ENCODE measurements at places on chromosomes 2 and 18. TPM values are rescaled to one million over a fixed set of nuclear protein-coding genes. Genes with fewer than 3 reads are reported as not detected.

Gene CENPA
- 0.81 TPM for total RNA-seq

Gene CAPN14
- 1.9 TPM for total RNA-seq

DNA sequence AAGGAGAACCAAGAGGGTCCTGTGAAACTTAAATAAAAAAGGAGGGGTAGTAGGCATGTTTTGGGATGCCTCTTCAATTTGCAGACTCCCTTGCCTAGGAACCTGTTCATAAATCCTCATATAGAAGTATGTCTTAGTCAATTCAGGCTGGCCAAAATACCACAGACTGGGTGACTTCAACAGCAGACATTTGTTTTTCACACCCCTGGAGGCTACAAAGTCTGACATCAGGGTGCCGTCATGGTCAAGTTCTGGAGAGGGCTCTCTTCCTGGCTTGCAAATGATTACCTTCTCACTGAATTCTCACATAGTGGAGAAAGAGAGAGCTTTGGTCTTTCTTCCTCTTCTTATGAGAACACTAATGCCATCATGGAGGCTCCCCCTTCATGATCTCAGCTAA, 4.1 kb upstream of the TCF4 start:
- no peak for DNase-seq

GRCh38 chr2:234487356-234487755, 9.5 kb downstream of the ARL4C start:
- no peak for DNase-seq

DNA sequence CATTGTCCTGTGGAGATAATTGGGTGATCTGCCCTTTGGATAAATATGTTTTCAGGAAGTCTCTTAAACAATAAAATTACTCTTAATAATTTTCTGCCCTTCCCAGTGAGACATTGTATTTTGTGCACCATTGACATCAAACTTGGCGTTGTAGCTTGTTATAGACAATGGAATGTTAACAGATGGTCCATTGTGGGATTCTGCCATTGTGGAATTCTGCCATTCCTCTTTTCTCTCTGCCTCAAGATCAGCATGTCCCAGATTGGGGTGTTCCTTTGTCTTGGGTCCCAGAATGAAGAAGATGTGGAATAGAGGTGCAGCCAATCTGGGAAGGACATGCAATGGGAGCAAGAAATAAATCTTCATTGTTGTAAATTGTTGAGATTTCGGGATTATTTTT, 15.1 kb upstream of the LDAH start:
- no peak for DNase-seq

DNA sequence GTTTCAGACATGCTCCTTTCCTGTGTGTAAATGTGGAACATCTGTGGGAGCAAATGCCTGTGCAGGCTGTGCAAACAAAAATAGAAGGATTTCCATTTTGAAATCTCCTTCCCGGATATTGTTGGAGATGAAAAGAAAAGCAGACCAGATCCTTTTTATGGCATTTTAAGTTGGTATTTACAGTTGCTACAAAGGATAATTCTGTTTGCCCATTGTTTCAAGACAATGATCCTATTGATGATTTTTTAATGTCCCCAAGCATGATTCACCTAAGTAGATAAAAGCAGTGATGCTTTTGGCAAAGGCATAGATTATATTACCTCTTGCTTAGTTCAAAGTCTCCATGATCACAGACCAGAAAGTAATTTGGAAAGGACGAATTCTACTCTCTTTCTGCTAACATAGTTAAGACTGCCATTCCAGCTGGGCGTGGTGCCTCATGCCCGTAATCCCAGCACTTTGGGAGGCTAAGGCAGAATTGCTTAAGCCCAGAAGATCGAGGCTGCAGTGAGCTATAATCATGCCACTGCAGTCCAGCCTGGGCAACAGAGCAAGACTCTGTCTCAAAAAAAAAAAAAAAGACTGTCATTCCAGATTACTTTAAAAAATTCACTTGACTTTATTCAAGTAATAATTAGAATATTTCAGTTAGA, 209.6 kb upstream of the SLC39A10 start:
- no peak for DNase-seq

DNA sequence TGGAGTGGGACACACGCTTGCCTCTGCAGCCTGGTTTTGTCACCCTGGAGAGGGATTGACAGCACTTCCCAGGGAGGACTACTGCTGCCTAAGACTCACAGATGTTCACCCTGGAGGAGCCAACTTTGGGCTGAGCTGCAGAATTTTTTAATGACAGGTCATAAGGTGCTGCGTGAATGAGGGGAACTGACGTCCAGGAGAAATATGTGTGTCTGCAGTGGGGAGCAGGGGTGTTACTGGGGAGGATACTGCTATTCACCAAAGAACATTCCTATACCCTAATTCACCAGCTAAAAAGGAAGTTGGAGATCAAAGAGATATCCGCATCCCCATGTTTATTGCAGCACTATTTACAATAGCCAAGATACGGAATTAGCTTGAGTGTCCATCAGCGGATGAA, 144.4 kb downstream of the MGAT5 start:
- no peak for DNase-seq
